ENCODE measurements at places on chromosomes 7 and 10.

GRCh38 chr10:103854265-103854685 lies 1.1 kb downstream of the SH3PXD2A start:
- H3K4me1 ChIP-seq, result peaks cover 20% of the 10 kb centered on the region
- no peak for DNase-seq
- H3K27ac ChIP-seq, result no peak overlapping the region
- no peaks in the 10 kb centered on the region for H3K36me3 ChIP-seq
- peak overlapping the region; percentile 61 for H3K4me3 ChIP-seq

DNA sequence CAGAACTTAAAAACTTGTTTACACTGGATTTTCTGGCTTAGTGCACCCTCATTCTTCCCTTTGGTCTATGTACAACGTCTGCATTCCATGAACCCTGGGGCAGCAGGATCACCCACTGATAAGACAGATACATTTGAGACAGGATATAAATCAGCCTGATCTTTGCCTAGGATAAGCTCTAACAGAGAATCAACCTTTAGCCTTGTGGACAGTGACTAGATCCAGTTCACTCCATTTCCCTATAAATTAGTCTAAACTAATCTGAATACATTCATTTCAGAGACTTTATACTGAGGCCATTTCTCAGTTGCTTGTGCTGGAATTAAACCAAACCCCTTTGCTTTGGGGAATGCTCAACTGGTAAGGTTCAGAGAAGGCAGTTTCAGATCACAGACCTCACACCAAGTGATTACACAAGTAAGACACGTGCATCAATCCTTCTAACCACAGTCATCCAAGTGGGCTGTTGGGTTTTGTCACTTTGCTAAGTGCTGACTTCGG lies 639.8 kb upstream of the FZD8 start:
- DNase-seq, result no peak
- H3K4me3 ChIP-seq, result no peak overlapping the region
- H3K36me3 ChIP-seq, result no peaks in the 10 kb centered on the region

DNA sequence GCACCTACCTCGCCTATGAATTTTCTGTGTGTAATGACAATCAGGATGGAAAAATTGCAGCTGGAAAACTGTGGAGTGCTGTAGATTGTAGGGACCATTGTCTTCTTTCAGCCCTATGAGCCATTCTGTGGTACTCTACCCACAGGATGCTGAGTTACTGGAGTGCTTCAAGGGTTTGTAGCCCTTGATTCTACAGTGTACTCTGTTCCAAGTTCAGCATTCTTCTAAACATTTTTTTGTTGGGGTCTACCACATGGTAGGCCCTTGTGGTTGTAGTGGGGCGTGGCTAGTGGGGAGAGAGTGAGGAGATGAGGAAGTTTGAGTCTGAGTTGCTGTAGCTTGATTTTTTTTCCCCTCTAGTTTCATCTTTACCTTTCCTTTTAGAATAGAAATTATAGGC lies 33.5 kb downstream of the REEP3 start:
- no peaks in the 10 kb centered on the region for H3K27me3 ChIP-seq
- DNase-seq, result no peak

GRCh38 chr10:90602862-90603610 lies 254.8 kb downstream of the HTR7 start:
- H3K4me1 ChIP-seq, result no peaks in the 10 kb centered on the region
- H3K27me3 ChIP-seq, result no peaks in the 10 kb centered on the region
- no peak overlapping the region for H3K4me3 ChIP-seq
- no peak for DNase-seq
- no peaks in the 10 kb centered on the region for H3K36me3 ChIP-seq

DNA sequence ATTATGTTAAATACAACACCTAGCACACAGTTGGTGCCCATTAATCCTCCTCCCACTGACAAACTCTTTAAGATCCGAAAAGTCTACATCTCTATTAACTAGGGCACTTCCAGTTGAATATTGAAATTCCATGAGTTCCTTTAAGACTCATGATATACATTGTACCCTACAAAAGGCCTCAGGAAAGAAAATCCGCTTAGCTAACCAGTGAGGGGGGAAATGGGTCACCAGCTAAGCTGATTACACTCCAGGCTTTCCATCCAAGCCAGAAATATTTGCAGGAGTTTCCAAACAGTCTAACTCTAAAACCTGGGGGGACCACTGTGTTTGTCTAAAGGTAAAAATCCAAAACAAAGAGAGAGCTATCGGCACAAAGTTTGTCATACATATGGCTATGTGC lies 1.3 kb upstream of the LRIT2 start:
- no peak overlapping the region for H3K4me3 ChIP-seq
- H3K36me3 ChIP-seq, result no peaks in the 10 kb centered on the region
- DNase-seq, result no peak
- H3K27ac ChIP-seq, result no peak overlapping the region
- H3K4me1 ChIP-seq, result no peaks in the 10 kb centered on the region
